Naive B cell (primary cell): ENCODE measurements at places on chromosomes 7 and 10. TPM values are rescaled to one million over a fixed set of nuclear protein-coding genes. Genes with fewer than 3 reads are reported as not detected.

AKR1C1 gene
- not detected for polyA plus RNA-seq

SFRP4 gene
- not detected for polyA plus RNA-seq

MOGAT3 gene
- polyA plus RNA-seq, result not detected

ENTPD1 gene
- polyA plus RNA-seq, result 44.2 TPM

SGPL1 gene
- 16.7 TPM for polyA plus RNA-seq

ANK3 gene
- not detected for polyA plus RNA-seq

AZGP1 gene
- polyA plus RNA-seq, result not detected

DNA sequence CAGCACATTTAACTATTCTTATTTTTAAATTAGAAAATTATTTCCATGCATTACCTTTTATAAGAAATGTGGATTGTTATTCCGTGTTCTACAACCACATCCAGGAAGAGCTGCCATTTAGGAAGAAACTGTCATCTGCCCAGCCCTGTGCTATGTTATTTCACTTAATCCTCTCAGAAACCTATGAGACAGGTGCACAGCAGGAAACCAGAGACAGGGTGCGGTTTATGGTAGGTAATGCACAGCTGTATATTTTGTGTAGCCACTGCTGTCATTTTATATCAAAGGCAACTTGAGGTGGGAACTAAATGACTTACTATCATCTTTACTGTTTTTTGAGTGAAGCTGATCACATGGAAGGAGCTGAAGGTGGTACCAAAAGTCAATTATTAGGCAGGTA is 232.3 kb downstream of the MAGI2 start:
- no peak overlapping the region for H3K4me3 ChIP-seq
- no peak overlapping the region for H3K27ac ChIP-seq
- H3K27me3 ChIP-seq, result no peaks in the 10 kb centered on the region
- DNase-seq, result no peak
- H3K36me3 ChIP-seq, result no peaks in the 10 kb centered on the region
- H3K4me1 ChIP-seq, result no peaks in the 10 kb centered on the region

DNA sequence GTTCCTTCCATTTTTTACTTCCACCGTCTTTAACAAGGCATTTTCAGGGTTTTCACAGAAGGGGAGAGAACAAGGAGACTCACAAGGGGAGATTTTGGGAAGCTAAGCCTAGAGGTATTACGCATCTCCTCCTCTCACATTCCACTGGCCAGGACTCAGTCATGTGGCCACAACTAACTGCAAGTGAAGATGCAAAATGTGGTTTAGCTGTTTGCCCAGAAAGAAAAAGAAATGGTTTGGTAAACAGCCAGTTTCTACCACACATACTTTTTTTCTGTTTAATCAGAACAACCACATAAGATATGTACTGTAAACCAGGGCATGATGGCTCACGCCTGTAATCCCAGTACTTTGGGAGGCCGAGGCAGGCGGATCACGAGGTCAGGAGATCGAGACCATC is 21.4 kb upstream of the HELLS start:
- no peaks in the 10 kb centered on the region for H3K36me3 ChIP-seq
- no peak overlapping the region for H3K27ac ChIP-seq
- H3K4me3 ChIP-seq, result no peak overlapping the region
- DNase-seq, result no peak

- H3K27me3 ChIP-seq, result peaks cover 7% of the 10 kb centered on the region
- no peak overlapping the region for H3K27ac ChIP-seq
- no peaks in the 10 kb centered on the region for H3K36me3 ChIP-seq
- no peak overlapping the region for H3K4me3 ChIP-seq
Observed at GRCh38 chr7:24059775-24060174, 224.2 kb upstream of the NPY start.

- H3K27me3 ChIP-seq, result no peaks in the 10 kb centered on the region
- DNase-seq, result no peak
- H3K4me3 ChIP-seq, result peak overlapping the region; percentile 80
Observed at GRCh38 chr10:103668351-103669242, 175.1 kb downstream of the NEURL1 start.

DNA sequence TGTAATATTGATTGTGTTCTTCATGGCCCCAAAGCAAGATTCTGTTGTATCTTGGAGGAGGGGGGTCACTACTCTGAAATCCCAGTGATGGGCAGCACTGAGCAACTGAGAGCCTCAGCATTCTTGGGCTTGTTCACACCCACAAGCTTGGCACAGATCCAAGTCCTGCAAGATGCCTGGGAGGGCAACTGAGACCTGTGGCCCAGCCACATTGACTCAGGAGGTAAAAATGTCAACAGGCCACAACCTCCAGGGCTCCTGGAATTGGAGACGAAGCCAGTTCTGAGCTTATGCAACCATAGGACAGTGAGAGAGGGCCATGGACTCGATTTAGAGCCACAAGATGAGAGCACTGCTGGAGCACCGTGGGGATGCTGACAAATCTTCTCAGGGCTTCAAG is 3.1 kb upstream of the DOCK1 start:
- H3K4me1 ChIP-seq, result peaks cover 6% of the 10 kb centered on the region
- no peak for DNase-seq
- no peak overlapping the region for H3K27ac ChIP-seq
- H3K36me3 ChIP-seq, result peaks cover 15% of the 10 kb centered on the region
- peaks cover 36% of the 10 kb centered on the region for H3K27me3 ChIP-seq

DNA sequence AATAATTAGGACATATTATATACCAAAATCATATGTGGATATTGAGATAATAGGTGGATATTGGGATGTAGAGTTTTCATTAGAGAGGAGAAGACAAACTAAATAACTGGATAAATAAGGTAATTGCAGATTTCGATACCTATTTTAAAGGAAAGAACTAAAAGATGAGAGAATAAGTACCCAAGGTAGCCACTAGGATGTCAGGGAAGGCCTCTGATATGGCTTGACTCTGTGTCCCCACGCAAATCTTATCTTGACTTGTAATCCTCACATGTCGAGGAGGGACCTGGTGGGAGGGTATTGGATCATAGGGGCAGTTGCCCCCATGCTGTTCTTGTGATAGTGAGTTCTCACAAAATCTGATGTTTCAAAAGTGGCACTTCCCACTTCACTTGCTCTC is 44.7 kb upstream of the TMEM229A start:
- DNase-seq, result no peak
- no peaks in the 10 kb centered on the region for H3K27me3 ChIP-seq
- no peaks in the 10 kb centered on the region for H3K4me1 ChIP-seq
- no peak overlapping the region for H3K27ac ChIP-seq
- H3K4me3 ChIP-seq, result no peak overlapping the region
- H3K36me3 ChIP-seq, result no peaks in the 10 kb centered on the region

DNA sequence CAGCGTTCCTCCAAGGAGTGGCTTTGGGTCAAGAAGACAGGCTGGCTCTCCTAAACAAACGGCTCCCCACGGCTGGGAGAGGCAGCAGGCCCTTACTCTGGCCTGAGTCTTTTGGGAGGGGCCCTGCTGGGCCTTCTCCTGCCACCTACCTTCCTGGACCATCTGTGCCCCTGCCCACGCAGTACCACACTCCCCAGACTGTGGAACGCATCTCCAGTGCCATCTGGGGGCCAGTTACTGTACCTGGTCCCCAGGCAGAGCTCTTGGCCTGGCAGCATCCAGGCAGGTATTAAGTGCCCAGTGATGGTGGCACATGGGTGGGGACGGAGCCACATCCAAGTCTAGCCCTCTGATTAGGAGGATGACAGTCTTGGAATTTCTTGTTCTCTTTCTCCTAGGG is 14.4 kb downstream of the ALKBH4 start:
- peak overlapping the region; percentile 49 for H3K27ac ChIP-seq
- peak; percentile 50 for DNase-seq
- peaks cover 25% of the 10 kb centered on the region for H3K4me1 ChIP-seq
- no peaks in the 10 kb centered on the region for H3K27me3 ChIP-seq
- no peaks in the 10 kb centered on the region for H3K36me3 ChIP-seq
- H3K4me3 ChIP-seq, result no peak overlapping the region

DNA sequence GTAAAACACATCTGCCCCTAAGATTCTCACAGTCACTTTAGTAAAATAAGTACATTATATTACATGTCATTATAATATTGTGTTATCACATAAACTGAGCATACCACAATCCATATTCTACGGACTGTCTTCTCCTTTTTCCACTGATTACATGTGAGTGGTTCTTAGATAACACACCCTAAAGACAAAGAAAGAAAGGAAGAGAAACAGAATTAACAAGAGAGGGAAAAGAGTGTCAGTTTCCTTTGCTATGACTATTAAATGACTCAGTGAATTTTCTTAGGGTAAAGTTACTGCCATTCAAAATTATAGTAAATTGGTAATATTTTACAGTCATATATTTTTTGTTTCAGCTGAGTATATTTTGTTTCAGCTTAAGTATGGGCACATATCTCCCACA is 268.3 kb downstream of the TWIST1 start:
- no peak for DNase-seq
- H3K27ac ChIP-seq, result no peak overlapping the region
- H3K4me3 ChIP-seq, result no peak overlapping the region
- no peaks in the 10 kb centered on the region for H3K36me3 ChIP-seq
- no peaks in the 10 kb centered on the region for H3K27me3 ChIP-seq

DNA sequence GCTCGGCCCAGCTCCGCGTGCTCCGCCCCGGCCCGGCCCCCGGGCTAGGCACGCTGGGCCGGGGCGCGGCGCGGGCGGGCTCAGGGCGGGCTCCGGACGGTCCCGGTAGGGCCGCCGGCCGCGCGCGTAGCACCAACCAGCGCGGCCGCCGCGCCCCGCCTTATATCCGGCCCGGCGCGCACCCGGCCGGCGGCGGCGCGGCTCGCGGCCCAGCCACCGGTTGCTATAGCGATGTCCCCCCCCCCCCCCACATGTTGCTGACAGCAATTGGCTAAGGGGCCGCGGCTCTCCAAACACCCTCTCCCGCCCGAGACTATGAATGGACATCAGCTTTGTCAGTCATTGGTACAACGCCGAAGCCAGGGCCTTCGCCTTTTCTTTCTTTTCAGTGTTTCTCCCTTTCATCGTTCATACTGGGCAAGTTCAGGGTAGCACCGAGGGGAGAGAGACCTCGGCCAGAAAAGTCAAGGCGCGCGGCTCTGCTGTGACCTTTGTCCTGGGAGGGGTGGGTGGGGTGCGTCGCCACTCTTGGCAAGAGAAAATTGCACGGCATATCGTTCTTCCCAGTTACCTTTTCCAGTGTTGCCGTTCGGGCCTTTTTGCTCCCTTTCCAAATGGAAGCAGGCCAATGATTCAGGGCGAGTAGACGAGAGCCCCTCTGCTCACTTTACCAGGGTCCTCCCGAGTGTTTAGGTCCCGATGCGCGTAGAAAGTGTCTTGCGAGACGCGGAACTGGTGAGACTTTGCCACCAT is 354.2 kb downstream of the DNAJB6 start:
- no peaks in the 10 kb centered on the region for H3K36me3 ChIP-seq
- H3K4me1 ChIP-seq, result peaks cover 8% of the 10 kb centered on the region
- H3K4me3 ChIP-seq, result no peak overlapping the region
- DNase-seq, result no peak
- H3K27me3 ChIP-seq, result peaks cover 36% of the 10 kb centered on the region

DNA sequence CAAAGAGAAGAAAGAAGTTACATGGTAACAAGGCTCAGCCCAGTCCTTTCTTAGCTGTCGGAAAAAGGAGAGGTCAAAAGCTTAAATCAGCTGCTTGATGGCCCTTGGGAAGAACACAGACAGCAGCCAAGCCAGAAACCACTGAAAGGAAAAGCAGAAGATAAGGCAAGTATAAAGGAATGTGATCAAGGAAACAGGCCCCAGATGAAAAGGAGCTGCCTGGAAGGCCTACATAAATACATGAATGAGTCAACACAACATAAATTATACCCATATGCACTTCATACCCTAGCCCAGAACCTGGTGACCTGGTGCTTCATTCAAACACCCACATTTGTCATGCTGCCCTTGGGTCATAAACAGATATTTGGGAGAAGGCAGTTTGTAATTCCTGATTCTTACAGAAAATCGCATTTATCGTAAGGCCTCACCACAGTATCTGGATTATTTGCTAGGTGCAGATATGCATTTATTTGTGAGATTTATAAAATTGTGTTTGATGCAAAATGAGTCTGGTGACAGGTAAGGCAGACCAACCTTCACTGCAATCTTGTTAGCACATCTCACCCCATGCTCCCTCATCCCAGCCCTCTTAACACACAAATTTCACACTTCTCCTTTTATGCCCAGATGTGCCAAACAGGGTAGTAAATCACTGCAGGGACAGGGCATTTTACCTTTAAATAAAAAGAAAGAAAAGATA is 94.9 kb upstream of the KCNIP2 start:
- DNase-seq, result no peak
